ENCODE measurements at places on chromosomes 16 and 17.

- DNase-seq = no peak
These were observed 16.3 kb downstream of the AXIN1 start for GRCh38 chr16:336269-336668.

- DNase-seq = no peak
These were observed 53.8 kb downstream of the PDPK1 start for GRCh38 chr16:2591476-2592240.

- no peak for DNase-seq
These were observed 4.2 kb downstream of the KRT24 start for GRCh38 chr17:40699371-40699770.

- peak; percentile 41 for DNase-seq
These were observed 35.8 kb upstream of the BCAS3 start for GRCh38 chr17:60641810-60642220.

GRCh38 chr16:83952587-83952939 lies 477 bp upstream of the OSGIN1 start:
- no peak for DNase-seq

DNA sequence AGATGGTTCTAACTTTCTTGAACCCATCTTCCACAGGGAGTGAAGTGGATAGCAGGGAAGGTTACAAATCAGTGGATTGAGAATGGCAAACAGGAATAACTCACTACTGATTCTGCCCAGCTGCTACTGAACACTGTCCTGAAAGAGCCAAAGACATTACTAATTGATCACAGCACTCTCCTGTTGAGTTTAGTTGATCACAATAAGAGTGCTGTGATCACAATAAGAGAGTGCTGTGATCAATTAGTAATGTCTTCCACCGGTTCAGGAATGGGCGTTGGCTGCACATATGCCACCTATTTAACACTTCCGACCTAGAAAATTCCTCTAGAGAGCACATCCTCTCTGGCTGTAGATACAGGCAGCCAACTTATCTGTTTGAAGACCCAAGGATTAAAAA lies 11.4 kb downstream of the CFAP97D1 start:
- DNase-seq = no peak

Measured in memory B cell (primary cell).